ENCODE measurements at places on chromosomes 3 and 15.
A peak's percentile ranks its signal among the peaks of the same experiment; 100 is the strongest.

GRCh38 chr15:57092252-57092651 lies 173.8 kb downstream of the TCF12 start:
- DNase-seq: no peak

DNA sequence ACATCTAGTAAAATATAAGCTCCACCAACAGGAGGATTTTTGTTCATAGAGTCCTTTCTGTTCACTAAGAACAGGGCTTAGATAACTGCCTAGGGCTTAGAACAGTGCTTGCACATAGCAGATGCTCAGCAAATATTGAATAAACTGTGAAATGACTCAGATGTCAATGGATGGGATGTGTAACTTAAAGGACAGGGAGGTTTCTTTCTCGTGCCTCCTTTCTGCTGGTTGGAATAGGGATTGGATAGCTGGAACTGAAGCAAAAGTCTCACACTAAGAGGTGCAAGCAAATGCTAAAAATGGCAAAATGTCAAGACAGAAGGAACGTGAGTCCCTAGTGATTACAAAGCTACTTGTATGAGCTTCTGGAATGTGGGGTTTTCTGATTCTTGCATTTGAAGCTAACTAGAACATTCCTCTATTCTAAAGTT lies 392.8 kb upstream of the WNT5A start:
- DNase-seq: no peak

GRCh38 chr3:178097576-178097975 lies 438.7 kb upstream of the KCNMB2 start:
- no peak for DNase-seq

DNA sequence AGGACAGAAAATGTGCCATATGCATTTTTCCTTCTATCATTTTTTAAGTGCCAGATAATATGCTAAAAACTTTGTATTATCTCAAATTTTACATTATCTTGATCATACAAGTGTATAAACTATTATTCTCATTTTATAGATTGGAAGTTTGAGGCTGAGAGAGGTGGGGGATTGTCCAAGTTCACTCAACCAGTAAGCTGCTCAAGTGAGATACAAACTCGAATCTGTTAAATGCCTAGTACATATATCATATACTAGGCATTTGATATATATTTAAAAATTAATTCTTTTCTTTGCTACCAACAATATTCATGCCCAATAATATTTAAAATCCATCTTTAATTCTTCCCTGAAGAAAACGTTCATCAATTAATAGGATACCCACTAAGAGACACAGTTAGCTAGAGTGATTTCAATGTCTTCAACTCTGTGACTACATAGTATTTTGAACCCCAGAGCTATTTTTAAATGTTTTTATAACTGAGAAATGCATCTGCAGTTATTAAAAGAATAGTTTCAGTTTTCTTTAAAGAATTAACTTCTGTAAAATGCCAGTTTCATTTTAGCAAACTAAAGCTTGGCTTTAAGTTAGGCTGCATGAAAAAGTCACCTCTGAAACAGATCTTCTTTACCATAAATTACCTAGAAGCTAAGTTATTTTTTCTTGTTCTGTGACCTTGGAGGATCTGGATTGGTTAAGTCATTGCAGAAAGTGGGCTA lies 40.4 kb downstream of the IQCB1 start:
- DNase-seq: no peak

- DNase-seq: no peak
These were observed 37.0 kb downstream of the ABHD2 start for GRCh38 chr15:89125088-89125826.

DNA sequence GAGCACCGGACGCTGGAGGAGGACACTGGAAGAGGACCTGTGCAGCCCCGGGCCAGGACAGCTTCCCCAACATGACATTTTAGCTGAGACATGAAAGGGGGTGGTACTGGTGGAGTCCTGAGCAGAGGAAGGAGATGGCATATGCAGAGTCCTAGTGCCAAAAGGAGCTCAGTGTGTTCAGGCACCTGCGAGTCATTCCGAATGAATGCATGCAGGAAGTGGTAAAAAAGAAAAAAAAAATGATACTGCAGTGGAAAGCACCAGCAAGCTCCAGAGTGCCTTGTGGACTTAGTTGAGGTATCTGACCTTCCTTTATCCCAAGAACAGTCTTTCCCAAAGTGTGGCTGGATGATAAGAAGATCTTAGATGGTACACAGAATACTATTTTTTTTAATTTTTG lies 6.6 kb upstream of the ZNF148 start:
- peak; percentile 28 for DNase-seq

DNA sequence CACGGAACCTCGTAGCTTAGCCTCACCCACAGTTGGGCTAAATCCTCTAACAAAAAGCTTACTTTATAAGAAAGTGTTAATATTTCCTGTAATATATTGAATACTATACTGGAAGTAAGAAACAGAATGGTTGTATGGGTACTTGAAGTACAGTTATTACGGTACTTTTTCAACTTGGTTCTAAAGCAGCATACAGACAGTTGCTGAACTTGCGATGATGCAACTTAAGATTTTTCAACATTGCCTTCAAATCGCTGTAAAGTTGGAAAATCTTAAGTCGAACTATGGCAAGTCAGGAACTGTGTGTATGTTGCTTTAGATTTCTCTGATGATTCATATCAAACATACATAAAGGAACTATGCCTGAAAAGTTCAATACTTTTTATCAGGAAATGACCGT lies 204.4 kb upstream of the C2CD4B start:
- DNase-seq: no peak

DNA sequence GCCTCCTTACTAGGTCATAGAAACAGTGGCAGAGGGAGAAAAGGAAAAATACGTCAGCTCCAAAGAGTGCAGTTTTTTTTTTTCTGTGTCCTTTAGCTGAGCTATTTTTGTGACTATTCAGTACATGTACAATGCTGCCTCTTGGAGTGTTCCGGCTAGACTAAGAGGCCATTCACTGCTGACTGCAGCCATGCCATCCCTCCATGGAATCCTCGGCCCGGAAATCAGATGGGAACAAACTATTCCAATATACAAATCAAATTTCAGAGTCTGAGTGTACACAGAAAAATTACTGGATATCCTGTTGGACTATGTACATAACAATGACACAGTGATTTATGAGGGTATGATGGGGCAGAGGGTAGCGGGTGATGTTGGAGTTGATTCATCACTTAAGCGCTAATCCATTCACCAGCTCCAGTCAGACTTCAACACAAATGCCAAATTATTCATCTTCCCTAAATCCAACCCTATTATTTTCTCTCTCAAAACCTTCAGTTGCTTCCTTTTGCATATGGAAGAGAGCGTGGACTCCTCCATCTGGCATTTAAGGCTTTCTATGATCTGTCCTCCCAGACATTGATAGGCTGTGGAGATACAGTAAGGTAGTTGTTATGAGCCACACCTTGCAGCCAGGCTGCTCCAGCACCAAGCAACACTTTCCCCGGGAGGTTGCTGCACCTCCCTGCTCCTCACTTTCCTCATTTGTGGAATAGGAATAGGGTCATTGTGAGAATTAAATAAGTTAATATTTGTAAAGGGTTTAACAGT lies 109.1 kb downstream of the LPP start:
- no peak for DNase-seq

DNA sequence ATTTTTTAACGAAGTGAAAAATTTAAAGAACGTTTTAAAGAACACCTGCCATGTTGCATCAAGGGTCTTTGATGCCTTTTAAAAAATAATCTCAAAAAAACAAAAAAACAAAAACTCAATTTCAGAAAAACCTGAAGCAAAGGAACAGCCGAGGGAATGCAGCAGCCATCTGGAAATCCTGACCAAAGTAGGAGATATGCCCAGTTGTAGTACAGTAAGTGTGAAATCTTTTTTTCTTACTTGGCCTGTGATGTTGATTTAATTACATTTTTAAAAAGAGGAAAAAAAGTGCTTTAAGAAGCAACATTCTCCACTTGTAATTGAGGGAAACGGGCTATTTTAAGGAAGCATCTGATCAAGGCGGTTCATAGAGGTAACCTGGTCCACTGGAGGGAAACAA lies 213.7 kb upstream of the GAP43 start:
- no peak for DNase-seq

GRCh38 chr3:46955157-46955556 lies 21.4 kb downstream of the CCDC12 start:
- DNase-seq: no peak

DNA sequence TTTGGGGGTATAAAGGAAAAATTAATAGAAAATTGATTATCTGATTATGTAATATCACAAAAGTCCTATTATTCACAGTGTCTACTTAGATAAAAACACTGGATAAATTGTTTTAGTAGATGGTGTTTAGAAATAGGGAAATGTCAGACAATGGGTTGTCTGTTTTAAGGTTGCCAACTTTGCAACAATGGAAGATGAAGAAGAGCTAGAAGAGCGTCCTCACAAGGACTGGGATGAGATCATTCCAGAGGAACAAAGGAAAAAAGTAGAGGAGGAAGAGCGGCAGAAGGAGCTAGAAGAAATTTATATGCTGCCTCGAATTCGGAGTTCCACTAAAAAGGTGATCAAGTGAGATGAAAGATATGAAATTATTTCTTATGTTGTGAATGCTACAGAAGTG lies 84.0 kb downstream of the CHD2 start:
- DNase-seq: no peak

DNA sequence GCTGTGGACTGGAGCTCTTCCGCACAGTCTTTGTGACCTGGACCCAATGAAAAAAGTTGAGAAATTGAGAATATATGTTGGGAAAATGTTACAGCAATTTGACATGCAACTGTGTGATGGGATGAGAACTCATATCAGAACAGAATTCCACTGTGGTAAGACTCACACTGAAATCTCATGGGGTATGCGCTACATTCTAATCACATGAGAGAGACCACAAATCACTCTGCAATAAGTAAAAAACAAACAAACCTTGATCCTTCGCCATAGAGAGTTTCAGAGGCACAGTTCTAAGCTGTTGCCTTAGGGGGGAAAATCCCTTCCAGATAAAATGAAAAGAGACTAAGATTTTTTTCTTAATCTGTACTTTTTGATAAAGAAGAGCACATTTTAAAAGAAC lies 37.3 kb downstream of the LMCD1 start:
- no peak for DNase-seq

- DNase-seq: no peak
These were observed 83.8 kb downstream of the MAP4 start for GRCh38 chr3:47932421-47932820.

DNA sequence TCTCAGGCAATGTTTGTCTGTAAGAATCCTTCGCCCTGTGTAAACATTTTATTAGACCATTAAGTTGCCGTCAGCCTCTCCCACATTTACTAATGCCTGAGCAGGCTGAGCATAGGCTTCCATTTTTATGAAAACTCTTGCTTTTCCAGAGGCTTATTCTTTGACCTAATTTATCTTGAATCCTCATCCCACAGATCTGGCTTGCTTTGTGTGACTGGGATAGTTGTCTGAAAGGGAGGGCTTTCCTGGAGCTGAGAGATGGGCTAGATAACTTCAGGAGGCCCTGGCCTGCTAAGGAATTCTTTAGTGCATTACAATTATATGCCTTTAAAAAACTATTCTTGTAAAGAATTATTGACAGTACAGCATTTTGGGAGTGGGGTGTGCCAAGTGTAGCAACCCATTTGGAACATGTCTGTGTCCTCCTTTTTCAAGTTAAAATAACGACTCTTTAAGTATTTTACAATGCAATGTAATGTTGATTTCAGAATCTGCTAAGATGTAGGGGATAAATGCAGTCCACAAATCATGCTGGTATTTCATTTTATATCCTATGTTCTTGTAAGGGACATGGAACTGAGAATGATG lies 52.4 kb downstream of the EEFSEC start:
- no peak for DNase-seq

- DNase-seq: no peak
These were observed 18.1 kb downstream of the ALS2CL start for GRCh38 chr3:46675426-46675825.

GRCh38 chr15:99347574-99347973 lies 96.3 kb downstream of the LRRC28 start:
- DNase-seq: no peak

GRCh38 chr15:71329041-71329440 lies 213.8 kb downstream of the THSD4 start:
- DNase-seq: no peak

- DNase-seq: no peak
These were observed 30.0 kb upstream of the SLC41A3 start for GRCh38 chr3:126113733-126114442.

GRCh38 chr3:61600195-61600594 lies 38.8 kb downstream of the PTPRG start:
- no peak for DNase-seq

GRCh38 chr15:86773736-86774135 lies 694.1 kb downstream of the AGBL1 start:
- DNase-seq: no peak

- no peak for DNase-seq
These were observed 17.6 kb upstream of the PAQR9 start for GRCh38 chr3:142981108-142981507.

DNA sequence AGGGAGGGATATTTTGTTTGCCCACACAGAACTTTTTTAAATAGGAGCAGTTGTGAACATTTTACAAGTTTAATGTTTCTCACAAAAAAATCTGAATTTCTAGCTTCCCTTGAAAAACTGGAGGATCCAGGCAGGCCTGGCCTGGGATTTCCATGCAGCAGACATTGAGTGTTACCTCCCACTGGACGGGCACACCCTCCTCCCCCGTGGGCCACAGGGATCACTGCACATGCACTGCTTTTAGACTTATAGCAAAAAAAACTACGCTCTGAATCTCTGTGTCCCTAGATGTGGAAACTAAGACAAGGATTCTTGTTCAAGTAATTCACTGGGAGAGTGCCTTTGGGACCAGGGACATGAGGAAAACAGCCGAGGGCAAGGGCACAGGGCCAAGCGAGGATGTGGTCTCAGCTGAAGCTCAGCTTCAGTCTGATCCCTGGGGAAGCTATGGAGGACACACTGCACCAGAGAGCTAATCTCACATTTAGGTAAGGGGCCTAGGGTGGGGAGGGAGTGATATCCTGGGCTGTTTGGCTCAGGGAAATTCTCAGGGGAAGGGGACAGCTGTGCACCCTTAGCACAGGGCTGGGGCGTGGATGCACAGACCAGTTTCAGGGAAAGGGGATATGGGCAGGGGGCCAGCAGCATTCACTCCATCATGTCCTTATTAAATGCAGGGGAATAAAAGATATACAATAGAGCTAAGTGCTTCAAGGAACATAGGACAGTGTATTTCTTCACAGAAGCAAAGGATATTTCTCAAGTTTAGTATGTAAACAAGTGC lies 46.0 kb downstream of the FSIP1 start:
- DNase-seq: no peak

DNA sequence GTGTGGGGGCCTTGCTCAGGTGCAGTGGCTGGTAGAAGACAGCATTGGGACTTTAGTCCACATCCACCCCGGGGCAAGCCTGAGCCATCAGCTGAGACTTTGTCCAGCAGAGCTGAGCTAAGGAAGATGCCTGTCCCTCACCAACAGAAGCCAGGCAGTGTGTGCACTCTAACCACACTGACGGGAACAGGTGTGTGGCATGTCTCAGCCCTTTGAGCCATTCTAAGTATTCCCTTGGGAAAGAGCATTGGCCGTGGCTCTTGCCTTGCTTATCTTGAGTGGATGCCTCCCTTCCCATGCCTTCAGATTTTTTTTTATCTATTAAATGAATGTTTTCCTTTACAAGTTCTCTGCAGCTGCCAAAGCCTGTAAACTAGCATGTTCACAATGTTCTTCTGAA lies 3.5 kb downstream of the GABRA5 start:
- no peak for DNase-seq

Measured in CD4-positive, alpha-beta T cell treated with Interleukin-6 for 4 hours (primary cell).